MG63 (cell line): ENCODE measurements at places on chromosomes 13 and 19.

GRCh38 chr19:48239582-48240141 is 16.1 kb downstream of the CARD8 start:
- DNase-seq: peak; percentile 8

DNA sequence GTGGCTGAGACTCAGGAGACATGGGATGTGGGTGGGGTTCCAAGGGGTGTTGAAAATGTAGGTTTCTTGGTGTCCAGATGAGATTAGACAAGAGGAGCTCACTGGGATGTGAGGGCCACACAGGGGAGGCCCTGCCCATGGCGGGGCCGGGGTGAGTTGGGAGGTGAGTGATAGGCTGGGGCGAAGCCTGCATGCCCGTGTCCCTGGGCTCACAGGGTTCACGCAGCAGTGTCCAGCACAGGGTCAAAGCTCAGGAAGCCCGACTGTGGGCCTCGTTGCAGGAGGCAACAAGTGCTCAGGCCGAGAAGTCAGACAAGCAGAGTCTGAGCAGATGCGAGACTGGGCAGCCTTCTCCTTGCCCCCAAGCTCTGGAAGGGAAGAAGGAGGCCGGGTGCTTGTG is 27.2 kb downstream of the CCDC8 start:
- DNase-seq: no peak

DNA sequence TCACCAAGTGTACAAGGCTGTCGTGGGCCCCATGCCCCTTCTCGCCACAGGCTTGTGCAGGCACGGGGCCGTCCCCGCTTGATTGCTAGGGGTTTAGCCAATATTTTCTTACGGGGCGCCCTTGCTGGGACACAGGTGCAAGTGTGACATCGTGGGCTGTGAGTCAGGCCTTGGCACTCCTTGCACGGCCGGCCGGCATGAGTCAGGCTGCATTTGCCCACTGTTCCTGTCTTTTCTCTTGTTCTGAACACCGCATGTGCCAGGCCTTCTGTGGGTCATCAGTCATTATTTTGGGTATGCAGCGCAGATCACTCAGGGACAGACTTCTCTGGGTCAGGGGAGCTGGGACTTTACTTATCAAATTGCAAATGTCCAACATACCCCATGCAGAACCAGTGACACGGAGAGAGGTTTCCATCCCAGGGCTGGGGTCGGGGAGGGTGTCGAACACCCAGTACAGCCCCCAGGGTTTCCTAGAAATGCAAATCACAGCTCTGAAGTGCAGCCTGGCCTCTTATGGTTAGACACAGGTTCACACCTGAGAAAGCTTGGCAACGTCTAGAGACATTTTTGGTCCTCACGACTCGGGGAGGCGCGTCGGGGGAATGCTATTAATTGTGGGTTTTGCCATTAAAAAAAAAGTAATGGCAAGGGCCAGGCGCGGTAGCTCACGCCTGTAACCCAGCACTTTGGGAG is 22.5 kb upstream of the KLF2 start:
- DNase-seq: peak; percentile 91

DNA sequence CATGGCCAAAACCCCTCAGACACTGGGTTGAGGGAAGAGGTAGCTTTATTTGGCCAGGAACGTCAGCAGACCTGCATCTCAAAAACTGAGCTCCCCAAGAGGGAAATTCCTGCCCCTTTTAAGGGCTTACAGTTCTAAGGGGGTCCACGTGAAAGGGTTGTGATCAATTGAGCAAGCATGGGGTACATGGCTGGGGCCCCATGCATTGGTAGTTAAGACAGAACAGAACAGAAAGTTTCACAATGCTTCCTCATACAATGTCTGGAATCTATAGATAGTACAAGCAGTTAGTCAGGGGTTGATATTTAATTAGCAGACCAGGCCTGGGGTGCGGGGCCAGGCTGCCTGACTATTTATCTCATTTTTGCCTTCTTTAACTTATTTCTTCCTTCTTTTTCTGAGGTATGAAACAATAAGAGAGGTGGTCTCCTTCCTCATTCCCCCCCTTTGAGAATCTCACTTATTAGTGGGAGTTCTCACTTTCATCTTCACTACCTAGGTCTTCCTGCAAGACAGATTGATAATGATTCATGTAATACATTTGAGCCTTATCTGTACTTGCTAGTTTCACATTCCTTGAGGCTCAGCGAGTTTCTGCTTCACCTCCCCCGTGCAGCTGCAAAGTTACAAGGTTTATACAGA is 84.8 kb downstream of the SLC25A15 start:
- no peak for DNase-seq

DNA sequence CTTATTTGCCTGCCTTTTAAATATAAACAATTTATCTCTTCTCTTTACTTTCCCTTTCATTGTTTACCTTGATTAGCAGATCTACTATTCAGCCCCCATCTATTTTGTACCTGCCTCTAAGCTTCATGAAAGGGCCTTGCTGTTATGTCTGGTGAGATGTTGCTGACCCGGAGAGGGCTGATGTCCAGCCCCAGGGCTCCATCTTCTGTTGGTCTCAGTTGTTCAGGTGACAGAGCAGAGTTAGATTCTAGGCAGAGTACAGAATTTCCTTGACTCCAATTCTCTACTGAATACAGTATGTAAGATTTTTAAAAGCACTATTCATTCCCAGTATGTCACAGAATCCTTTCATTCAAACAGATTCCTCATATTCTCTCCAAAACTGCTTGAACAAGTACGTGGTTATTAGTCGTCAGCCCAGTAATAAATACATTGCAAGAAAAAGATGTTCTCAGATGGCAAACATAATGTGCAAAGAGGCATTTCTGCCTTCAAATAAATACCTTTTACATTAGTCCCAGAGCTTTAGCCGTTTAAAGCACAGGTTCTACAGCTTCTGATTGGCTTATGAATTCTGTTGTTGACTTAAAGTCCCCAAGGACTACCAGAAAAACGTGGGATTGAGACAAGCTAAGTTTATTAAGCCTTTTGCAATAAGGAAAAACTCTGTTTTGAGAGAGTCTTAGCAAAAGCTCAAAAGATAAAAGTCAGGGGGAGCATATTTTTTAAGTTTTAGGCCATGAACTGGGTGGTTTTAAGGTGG is 159.1 kb downstream of the GPC5 start:
- no peak for DNase-seq

GRCh38 chr13:25065974-25066770 is 29.8 kb upstream of the PABPC3 start:
- DNase-seq: no peak

DNA sequence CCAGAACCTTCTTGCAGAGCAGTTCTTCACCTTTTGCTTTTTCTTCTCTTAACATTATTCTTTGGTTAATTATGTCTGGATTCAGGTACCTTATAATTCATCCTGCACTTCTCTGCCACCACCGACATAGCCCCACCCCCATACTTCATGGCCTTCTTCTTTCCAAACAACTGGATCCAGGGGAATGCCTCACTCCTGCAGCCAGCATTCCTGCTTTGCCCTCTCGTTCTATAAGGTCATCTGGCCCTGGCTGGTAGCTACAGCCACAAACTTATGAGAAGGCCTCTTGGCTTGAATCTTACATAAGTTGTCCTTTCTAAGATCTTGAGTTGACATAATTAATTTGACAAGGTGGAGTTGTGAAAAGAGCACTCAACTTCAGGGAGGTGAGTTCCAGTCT is 84.1 kb upstream of the FRY start:
- peak; percentile 17 for DNase-seq

GRCh38 chr13:107202371-107203023 is 634.6 kb upstream of the ARGLU1 start:
- no peak for DNase-seq

DNA sequence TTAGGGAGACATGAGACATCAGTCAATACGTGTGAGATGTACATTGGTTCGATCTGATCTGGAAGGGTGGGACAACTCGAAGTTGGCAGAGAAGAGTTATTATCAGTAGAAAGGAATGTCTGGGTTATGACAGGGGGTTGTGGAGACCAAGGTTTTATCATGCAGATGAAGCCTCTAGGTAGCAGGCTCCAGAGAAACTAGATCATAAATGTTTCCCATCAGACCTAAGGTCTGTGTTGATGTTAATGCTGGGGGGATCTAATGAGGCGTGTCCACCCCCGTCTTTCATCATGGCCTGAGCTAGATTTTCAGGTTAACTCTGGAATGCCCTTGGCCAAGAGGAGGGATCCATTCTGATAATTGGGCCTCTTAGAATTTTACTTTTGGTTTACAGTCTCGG is 187.0 kb upstream of the KL start:
- DNase-seq: no peak

- DNase-seq: no peak
These were observed 20.6 kb downstream of the ZNF701 start for GRCh38 chr19:52590728-52591127.

DNA sequence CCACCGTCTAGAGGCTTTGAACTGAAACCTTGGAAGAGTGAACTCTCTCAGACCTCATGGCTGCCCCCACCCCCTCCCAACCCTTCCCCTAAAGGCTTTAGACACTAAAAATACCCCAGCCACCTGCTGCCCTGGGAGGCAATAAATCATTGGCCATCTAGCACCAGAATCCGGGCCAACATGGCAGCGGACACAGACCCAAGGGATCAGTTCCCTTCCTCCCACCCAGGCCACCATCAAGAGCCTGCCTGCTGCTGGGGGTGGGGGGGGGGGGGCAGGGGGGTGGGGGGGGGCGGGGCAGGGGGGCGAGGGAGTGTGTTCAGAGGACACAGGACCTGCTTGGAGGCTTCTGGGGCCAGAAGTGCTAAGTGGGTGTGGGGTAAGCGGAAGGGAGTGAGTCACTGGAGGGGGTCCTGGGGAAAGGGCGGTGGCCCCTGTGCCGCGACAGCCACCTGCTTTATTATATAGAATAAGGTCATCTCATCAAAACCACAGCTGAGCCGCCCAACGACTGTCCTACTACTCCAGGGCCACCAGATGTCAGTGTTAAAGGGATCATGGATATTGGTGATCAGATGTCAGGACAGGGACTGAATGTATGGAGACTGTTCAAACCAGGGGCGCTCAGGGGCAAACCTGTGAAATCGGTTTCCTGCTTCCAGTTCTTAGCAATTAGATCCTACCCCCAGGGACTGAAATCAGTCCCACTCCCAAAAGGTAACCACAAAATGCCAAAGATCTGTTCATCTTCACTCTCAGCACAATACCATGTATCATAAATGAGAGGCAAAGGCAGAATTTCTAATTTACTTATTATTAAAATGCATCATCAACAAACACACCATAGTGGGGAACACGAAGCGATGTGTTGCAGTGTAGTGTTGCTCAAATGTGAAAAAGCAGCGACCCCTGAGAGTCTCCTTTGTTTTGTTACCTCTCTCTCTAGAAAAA is 24.3 kb downstream of the ARL11 start:
- peak; percentile 24 for DNase-seq

DNA sequence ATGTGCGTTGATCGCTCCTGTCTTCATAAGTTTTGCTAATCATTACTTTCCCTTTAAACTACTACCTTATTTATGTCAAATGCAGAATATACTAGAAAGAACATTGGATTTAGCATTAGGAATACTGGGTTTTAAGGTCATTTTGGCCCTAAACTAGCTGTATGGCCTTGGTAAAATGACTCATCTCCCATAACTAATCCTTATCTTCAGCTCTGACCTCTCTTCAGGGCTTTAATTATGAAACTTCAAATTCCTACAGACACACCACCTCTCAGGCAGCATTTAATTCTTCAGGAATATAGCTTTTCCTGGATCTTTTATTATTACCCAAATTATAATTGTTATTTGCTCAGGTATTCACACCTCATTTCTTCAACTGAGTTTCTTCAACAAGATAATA is 121.2 kb downstream of the STARD13 start:
- no peak for DNase-seq

- DNase-seq: no peak
These were observed 11.6 kb upstream of the JUND start for GRCh38 chr19:18292810-18293641.

DNA sequence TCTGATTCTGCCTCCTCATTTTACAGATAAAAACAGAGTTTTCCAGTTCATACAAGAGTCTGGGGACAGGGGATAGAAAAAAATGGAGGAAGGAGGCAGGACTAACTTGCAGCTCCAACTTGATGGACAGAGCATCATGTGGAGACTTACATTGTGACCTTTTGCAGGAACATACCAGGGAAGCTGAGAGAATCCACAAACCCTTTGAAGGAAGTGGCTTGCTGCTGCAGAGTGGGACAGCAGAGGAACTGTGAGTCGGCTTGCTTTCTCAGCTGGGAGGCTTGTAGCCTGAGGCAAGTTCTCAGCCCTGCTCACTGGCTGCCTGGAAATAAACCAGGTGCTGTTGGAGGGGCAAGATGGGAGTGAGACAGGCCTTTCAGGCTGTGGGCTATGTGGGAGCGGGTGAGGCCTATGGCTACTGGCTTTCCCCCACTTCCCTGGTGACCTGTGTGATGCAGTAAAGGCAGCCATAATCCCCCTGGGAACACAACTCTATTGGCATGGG is 614.4 kb downstream of the KCTD12 start:
- no peak for DNase-seq

GRCh38 chr19:1315470-1316166 is 29.9 kb downstream of the EFNA2 start:
- DNase-seq: peak; percentile 62

GRCh38 chr19:42695811-42696503 is 44.3 kb downstream of the PSG3 start:
- DNase-seq: no peak

DNA sequence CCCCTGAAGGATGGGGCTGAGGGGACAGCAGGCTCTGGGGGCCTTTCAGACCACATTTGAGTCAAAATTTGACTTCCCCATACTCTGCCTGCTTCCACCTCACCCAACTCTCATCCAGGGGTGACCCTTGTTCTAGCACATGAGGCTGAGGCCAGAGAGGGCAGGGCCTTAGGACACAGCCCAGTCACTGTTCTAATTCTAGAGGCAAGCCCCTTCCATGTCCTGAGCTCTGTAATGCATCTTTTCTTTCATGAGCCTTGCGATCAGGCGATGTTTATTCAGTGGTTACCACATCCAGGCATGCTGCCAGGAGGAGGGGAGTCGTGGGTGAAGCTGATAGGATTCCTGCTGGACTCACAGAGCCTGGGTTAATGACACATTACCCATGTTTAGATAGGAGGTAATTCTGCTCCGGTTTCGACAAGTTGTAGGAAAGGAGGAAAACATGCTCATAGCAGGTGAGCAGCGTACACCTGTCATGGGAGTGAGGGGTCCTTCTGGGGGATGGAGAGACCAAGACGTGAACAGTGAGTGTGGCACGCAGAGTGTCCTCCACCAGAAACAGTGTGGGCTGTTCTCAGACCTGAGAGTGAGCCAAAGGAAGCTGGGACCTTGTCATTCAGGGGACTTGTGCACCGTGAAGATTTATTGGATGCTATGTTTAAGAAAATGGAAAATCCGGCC is 9.3 kb downstream of the RPS9 start:
- DNase-seq: peak; percentile 95

DNA sequence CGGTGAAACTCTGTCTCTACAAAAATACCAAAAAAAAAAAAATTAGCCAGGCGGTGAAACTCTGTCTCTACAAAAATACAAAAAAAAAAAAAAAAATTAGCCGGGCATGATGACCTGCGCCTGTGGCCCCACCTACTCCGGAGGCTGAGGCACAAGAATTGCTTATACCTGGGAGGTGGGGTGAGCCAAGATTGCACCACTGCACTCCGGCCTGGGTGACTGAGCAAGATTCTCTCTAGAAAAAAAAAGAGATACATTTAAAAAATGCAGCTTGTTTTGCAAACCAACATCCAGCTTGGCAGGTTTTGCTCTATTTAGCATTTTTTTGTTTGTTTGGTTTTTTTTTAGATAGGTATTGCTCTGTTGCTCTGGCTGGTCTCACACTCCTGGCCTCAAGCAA is 6.7 kb upstream of the PGPEP1 start:
- DNase-seq: no peak
